ENCODE measurements at places on chromosomes 16 and 17.

DNA sequence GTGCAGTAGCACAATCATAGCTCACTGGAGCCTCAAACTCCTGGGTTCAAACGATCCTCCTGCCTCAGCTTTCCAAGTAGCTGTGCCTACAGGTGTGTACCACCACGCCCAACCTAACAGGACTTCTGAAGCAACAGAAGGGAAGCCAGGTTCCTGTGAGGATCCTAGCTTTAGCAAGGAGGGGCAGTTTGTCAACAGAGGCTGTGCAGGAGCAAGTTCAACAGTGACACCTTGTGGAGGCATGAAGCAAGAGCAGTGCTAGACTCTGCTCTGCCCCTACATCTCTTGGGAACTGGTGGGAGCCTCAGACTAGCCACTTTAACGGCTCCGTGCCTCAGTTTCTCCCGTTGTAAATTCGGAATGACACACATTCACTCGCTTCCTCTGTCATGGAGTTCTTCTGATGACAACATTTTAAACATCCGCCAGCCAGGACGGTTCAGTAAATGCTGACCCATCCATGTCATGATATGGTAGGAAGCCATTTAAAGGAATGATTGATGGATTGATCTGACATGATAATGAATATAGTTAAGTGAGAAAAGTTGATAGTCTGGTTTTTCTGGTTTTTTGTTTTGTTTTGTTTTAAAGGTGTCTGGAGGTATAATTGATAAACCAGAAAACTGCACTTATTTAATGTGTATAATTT, 218.7 kb downstream of the MRTFB start:
- DNase-seq: no peak

DNA sequence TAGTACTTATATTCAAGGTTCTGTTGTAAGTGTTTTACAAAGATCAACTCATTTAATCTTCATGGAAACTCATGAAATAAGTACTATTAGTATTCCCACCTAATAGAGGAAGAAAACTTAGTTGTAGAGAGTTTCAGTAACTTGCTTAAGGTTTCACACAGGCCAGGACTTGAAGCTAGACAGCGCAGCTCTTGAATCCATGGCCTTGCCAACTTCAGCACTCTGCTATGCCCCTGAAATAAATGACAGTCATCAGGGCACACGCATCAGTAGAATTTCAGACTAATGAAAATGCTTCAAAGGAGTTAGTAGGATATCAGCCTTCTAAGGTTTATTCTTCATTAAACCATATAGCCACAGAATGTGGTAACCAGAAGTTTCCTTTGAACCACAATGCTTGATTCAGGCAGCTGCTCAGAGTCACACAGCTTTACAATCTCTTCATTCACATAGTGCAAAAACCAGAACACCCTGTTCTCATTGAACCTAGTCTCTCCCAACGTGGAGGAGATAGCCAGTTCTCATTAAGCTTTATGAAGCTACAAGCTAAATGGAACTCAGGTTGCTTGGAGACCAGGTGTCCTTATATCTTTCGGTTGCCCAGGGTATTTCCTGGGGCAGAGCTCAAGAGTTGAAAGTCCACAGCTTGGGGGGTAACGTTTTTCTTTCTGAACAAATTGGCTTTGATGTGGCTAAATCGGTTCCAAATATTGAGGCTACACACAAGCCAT, 39.7 kb downstream of the KCNJ2 start:
- DNase-seq: no peak

- no peak for DNase-seq
Measured at GRCh38 chr17:8955021-8955959, 10.2 kb downstream of the PIK3R5 start.

DNA sequence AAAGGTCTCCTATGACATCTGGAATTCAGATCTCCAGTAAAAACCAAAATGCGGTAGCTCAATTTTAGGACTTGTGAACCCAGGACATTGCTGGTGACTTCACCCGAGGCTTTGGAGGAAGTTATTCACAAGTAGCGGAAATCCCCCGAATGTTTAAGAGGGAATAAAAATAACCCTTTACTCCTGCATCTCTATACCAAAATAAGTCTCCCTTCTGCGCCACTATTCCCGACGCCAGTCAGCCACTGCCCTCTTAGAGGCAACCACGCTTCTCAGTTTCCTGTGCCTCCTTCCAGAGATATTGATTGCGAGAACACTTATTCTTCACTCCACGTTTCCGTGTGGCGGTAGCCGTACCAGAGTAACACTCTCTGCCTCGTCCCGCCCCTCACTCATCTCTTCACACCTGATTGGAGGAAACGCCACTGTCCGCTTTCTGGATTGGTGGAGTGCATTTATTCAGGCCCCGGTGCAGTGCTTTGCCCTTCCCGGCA, 27.4 kb downstream of the EMP2 start:
- no peak for DNase-seq

GRCh38 chr16:75931043-75931442, 204.8 kb upstream of the CPHXL start:
- no peak for DNase-seq
